ENCODE measurements at places on chromosomes 6 and 20.

GRCh38 chr6:157645201-157645795 lies 177.7 kb upstream of the SNX9 start:
- no peak for DNase-seq

- DNase-seq, result no peak
Observed at GRCh38 chr6:81938014-81938856, 185.8 kb upstream of the TENT5A start.

DNA sequence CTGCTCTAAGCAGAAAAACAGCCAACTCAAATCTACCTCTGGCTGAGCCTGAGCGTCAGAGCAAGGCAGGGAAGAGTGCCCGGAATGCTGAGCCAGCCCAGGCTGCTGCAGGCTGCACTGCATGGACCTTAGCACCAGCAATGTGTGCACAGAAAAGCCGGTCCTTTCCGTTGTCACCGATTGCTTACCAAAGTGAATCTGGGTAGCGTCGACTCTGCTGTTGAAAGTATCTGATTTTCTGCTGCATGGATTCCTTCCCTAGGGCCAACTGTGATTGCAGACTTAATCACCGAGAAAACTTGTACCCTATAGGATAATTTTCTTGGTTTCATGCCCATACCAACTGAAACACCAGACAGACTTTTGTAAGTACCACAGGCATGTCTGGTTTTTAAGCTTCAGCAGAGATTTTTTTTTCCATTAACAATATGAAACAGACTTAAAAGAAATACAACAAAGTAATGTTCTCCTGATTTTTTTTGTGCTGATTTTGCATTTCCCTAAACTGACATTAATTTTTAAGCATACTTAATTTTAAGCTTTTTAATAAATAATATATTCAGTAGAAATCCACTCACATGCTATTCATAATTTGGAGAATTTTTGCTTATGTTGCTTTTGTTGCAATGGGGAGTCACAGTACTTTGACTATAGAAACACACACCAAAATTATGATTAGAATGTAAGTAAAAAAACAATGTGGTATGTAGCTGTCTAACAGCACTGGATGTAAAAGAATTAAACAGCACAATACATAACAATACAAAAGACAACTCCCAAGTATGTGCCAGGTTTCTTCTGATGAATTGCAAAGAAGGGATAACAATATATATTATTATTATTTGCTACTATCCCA lies 218.0 kb downstream of the THBS2 start:
- DNase-seq, result no peak

DNA sequence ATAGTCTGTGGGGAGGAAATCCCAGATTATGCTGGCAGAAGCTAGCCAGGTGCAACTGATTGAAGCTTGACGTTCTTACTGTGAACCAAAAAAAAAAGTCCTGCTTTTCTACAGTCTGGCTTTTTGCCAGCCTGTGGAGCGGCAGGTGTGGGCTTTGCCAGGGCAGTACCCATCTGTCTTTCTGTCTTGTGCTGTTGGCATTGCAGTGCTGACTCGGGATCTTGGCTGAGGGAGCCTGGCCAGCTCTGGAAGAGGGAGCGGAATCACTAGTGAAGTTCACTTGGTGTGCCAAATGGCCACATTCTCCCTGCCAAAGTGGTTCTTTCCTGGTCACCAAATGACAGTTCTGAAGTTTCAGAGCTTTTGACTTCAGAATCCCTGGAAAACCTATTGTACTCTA lies 5.0 kb downstream of the KIF3B start:
- DNase-seq, result no peak

DNA sequence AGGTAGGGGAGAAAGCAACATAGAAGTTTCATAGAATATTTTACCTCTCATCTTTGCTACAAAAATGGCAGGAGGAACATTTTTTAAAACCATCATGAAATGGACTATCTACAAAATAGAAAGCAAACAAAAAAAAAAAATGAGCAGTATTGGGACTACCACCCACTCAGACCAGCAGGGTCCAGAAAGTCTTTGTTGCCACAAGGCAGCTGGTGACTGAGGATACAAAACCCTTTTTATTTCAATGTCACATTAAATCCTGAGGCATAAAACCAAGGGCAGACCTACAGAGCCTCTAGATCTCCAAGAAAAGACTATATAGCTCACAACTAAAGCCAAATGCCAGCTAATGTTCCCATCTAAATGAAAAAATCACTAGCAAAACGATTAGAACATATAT lies 282.2 kb downstream of the PTPRK start:
- no peak for DNase-seq

DNA sequence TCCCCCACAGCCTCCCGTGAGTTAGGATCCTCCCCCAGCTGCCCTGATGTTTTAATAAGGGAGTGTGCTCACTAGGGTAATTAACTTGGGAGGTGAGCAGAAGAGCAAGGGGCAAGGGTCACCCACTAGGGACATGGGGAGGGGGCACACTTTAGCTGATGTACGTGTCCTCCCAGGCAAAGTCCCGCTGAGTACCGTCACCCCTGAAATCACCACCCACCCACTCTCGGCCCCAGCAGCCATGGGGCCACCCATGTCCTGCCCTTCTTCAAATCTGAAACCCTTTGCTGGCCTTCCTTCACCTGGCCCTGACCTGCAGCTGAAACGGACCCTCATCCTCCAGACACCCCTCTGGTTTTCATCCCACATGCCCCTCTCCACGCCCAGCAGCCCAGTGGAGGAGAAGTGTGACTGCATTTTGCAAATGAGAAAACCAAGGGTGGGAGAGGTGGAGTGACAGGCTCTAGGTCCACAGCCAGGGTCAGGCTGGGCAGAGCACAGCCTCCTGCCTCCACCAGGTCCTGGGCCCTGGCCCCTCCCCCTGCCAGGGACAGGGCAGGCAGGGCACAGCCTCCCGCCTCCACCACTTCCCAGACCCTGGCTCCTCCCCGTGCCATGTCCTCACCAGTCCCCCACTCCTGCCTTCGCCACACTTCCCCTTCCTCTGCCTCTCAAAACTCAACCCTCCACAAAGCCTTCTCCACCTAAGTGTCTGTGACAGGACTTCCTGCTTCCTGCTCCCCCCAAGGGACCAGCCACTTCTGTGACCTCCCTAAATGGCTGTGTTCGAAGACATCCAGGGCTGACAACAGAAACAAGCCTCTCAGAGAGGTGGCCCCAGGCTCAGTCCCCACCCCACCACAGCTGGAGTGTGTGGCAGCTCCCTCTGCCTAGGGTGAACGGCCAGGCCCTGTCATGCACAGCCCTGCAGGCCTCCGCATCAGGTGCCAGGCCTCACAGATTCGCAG lies 15.1 kb downstream of the ACSS1 start:
- DNase-seq, result no peak
